ENCODE measurements at places on chromosomes 2 and 18. TPM values are rescaled to one million over a fixed set of nuclear protein-coding genes. Genes with fewer than 3 reads are reported as not detected.

DNA sequence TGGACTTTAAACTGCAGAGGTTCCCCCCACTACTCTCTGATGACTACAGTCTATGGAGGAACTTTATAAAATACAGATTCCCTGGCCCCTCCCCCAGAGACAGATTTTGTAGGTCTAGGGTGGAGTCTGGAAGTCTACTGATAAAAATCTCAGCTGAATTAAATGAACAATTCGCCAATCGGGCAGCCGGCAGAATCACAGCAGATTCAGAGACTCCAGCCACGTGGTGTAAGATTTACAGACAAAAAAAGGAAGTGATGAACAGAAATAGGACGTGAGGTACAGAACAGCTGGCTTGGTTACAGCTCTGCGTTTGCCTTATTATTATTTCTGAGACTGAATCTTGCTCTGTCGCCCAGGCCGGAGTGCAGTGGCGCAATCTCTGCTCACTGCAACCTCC, 21.4 kb upstream of the MTA3 start:
- no peaks in the 10 kb centered on the region for H3K36me3 ChIP-seq
- H3K4me3 ChIP-seq = no peak overlapping the region
- no peaks in the 10 kb centered on the region for H3K4me1 ChIP-seq
- no peak overlapping the region for H3K27ac ChIP-seq
- no peaks in the 10 kb centered on the region for H3K27me3 ChIP-seq

TMEM200C gene
- 0.98 TPM for total RNA-seq

COL4A4 gene
- total RNA-seq = 1.2 TPM

DNA sequence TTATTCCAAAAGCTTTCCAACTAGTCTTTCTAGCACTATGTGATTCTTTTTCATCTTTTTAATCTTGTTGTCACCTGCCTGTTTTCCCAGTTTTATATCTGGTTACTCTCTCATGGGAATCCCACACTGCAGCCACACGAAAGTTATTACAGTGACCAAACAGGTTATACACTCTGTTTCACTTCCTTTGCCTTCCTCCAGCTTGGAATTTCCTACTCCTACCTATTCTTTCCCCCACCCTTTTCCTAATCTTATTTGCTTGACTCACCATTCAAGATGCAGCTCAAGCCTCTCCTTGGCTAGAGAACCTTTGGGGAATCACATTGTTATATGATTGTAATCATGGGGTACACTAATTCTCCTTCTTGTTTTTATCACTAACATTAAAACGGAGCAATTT, 13.4 kb upstream of the TLK1 start:
- H3K36me3 ChIP-seq = no peaks in the 10 kb centered on the region
- no peaks in the 10 kb centered on the region for H3K27me3 ChIP-seq
- no peak for DNase-seq
- H3K4me3 ChIP-seq = no peak overlapping the region
- no peak overlapping the region for H3K27ac ChIP-seq

- DNase-seq = no peak
- H3K4me3 ChIP-seq = no peak overlapping the region
- no peaks in the 10 kb centered on the region for H3K27me3 ChIP-seq
- peaks cover 11% of the 10 kb centered on the region for H3K36me3 ChIP-seq
- H3K4me1 ChIP-seq = no peaks in the 10 kb centered on the region
These were observed 37.0 kb downstream of the SP100 start for GRCh38 chr2:230453006-230453405.

DNA sequence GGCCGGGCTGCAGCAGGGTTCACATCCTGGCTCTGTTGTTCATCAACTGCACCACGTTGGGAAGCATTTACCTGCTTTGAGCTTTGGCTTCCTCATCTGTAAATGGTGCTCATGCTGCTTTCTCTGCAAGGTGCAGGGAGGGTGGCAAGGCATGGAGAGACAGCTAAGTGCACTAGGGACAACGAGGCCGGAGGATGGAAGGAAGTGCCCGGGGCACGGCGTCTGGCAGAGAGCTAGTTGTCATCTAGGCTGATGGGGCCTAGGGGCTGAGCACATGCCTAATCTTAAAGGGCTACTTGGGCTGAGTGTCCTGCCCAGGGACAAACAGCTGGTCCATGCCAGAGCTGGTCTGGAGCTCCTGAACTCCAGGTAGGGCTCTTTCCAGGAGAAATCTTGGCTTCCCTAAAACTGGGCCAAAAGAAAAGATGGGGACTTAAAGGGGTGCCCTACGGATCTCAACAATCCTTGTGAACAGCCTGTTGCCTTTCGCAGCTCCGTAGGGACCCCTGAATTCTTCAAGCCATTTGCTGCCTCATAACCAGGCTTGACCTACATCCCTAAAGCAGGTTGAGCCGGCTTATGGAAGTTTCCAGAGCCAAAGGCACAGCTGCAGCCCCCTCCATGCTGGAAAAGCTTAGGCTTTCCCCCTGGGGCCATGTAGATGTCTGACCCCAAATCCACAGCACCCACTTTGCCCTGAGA, 130.8 kb downstream of the SMAD7 start:
- DNase-seq = no peak
- H3K36me3 ChIP-seq = no peaks in the 10 kb centered on the region
- no peak overlapping the region for H3K27ac ChIP-seq
- H3K4me1 ChIP-seq = no peaks in the 10 kb centered on the region

DNA sequence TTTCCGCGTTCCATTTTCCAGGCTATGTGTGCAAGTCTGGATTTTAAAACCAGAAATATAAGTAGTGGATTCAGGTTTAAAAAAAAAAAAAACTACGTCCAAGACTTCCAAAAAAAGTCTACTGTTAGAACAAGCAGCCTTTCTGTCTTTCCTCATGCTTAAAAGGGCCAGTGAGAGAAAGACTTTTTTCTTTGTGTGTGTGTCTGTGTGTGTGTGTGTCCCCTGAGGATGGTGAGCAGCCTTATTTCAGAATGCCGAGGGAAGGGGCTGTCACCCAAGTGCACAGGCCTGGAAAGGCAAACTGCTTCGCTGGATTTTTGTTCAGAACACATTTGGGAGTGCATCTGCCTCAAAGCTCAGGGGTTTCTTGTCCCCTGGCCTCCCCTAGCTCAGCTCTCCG, 98.8 kb downstream of the ZBTB7C start:
- no peak for DNase-seq
- H3K27ac ChIP-seq = peak overlapping the region; percentile 62
- no peaks in the 10 kb centered on the region for H3K36me3 ChIP-seq

KLHL29 gene
- total RNA-seq = 20.9 TPM

DNA sequence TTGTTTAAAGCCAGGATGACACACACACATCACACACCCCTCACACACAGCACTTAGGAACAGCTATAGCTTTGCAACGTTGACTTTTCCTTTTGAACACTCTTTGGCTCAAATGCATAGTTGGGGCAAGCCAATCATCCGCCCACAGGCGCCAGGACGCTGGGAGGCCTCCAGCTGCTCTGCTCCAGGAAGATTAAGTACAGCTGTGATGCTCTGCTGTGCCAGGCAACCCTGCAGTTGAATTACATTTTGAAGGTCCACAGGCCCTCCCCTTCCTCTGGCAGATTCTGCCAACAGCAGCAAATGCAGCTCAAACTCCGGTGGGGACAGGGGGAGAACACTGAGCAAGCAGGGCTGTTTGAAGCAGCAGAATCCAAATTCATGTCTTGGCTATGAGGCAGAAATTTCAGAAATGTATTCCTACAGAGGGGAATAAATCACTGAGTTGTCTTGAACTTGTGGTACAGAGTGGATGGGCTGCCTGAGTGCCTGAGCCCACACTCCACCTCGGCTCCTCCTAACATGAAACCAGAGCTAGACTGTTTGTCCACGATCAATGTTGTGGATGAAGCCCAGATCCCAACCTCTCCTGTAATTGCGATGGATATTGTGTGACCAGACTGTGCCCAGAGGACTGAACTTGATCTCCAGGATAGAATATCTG, 86.5 kb upstream of the PPP1CB start:
- peak; percentile 48 for DNase-seq
- H3K27me3 ChIP-seq = no peaks in the 10 kb centered on the region
- H3K27ac ChIP-seq = peak overlapping the region; percentile 83
- no peak overlapping the region for H3K4me3 ChIP-seq
- H3K36me3 ChIP-seq = no peaks in the 10 kb centered on the region
- H3K4me1 ChIP-seq = no peaks in the 10 kb centered on the region

DNA sequence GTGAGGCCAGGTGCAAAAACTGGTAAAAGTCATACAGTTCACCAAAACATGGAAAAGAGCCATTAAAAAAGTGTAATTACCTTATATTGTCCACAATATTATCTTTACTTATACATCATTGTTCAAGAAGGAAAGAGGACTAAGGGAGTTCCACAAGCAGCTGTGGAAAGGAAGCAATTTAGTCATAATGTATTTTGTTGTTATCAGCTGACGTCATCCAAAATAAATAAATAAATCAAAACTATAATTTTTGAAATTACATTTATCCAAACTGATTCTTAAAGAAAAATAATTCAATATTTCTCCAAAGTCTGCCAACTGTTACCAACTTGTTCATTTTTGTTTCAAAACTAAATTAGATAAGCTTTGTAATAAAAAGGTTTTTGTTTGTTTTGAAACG, 256.1 kb upstream of the CNTNAP5 start:
- no peaks in the 10 kb centered on the region for H3K36me3 ChIP-seq
- DNase-seq = no peak

All from breast epithelium (tissue), 4 donors.